ENCODE measurements at places on chromosomes 11 and 22. TPM values are rescaled to one million over a fixed set of nuclear protein-coding genes. Genes with fewer than 3 reads are reported as not detected.

The HTR3A gene
- not detected for total RNA-seq

The FAM180B gene
- not detected for total RNA-seq

The OR52A5 gene
- not detected for total RNA-seq

The OR8D1 gene
- not detected for total RNA-seq

The OR10AG1 gene
- total RNA-seq, result not detected

The DUSP8 gene
- total RNA-seq, result 0.40 TPM

The DRD4 gene
- total RNA-seq, result not detected

The ANGPTL5 gene
- 0.13 TPM for total RNA-seq

The FAM181B gene
- under 0.01 TPM for total RNA-seq

The UBQLNL gene
- total RNA-seq, result 0.07 TPM

The OR6T1 gene
- not detected for total RNA-seq

The RCOR2 gene
- 0.40 TPM for total RNA-seq

The CD3D gene
- total RNA-seq, result not detected

The CNGA4 gene
- 0.07 TPM for total RNA-seq

The OR4A16 gene
- not detected for total RNA-seq

The CASP12 gene
- total RNA-seq, result 1.5 TPM

The ANO9 gene
- total RNA-seq, result not detected

The SEPTIN5 gene
- 13.1 TPM for total RNA-seq

The CARD18 gene
- total RNA-seq, result not detected

The SNAP29 gene
- 14.2 TPM for total RNA-seq

The TEX54 gene
- total RNA-seq, result not detected

The IFTAP gene
- total RNA-seq, result 45.6 TPM

The CCDC88B gene
- total RNA-seq, result 1.1 TPM

The DERL3 gene
- total RNA-seq, result 0.66 TPM

The SYNGR1 gene
- total RNA-seq, result 2.8 TPM

The ADM2 gene
- 0.36 TPM for total RNA-seq

The LRRC4C gene
- total RNA-seq, result not detected

The OR2D3 gene
- not detected for total RNA-seq

The NTM gene
- total RNA-seq, result 0.66 TPM

The ASPHD2 gene
- total RNA-seq, result 6.0 TPM

The WNT11 gene
- not detected for total RNA-seq

The FOLH1 gene
- total RNA-seq, result 0.40 TPM

The MRGPRE gene
- not detected for total RNA-seq

The TNNT3 gene
- total RNA-seq, result not detected

The SPDYC gene
- not detected for total RNA-seq

The PRR5L gene
- 9.8 TPM for total RNA-seq

The MRGPRX3 gene
- not detected for total RNA-seq

The SOX10 gene
- not detected for total RNA-seq

The KIF18A gene
- 36.8 TPM for total RNA-seq

The PKNOX2 gene
- 0.13 TPM for total RNA-seq

The SLC7A4 gene
- not detected for total RNA-seq

The OR2D2 gene
- total RNA-seq, result 0.66 TPM

The RPL3 gene
- 2,415 TPM for total RNA-seq

The HSPB2 gene
- total RNA-seq, result not detected

The MS4A12 gene
- not detected for total RNA-seq

The MMP13 gene
- not detected for total RNA-seq

The FOLR3 gene
- not detected for total RNA-seq

The MMP12 gene
- not detected for total RNA-seq

The APOBEC3G gene
- 3.9 TPM for total RNA-seq

The PHOX2A gene
- total RNA-seq, result not detected

The OR51B2 gene
- total RNA-seq, result not detected

The PATZ1 gene
- 14.2 TPM for total RNA-seq

The IGLL1 gene
- not detected for total RNA-seq

The RTCB gene
- total RNA-seq, result 140 TPM

The SLC17A6 gene
- total RNA-seq, result not detected

The CPT1B gene
- 1.6 TPM for total RNA-seq

Measured in thoracic aorta endothelial cell (primary cell).